Fibroblast of skin of right quadriceps (primary cell): ENCODE measurements at places on chromosomes 2 and 18.

DNA sequence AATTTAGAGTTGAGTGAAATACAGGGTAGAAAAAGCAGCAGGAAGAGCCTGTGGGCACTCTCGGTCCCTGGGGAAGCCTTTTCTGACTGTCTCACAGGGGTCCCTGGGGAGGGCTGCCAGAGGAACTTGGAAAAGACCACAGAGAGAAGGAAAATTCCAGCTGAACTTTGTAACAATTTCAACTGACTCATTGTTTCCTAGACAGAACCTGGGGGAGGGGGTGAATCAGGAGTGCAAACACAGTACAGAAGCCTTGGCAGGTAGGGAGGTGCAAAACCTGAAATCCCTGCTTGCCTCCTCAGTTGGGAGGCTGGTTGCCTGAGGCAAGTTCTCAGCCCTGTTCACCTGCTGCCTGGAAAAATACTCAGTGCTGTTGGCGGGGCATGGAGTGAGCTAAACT is 106.8 kb downstream of the GRB14 start:
- peak; percentile 77 for DNase-seq

- DNase-seq = no peak
These were observed 386 bp upstream of the YIPF4 start for GRCh38 chr2:32277363-32277673.

DNA sequence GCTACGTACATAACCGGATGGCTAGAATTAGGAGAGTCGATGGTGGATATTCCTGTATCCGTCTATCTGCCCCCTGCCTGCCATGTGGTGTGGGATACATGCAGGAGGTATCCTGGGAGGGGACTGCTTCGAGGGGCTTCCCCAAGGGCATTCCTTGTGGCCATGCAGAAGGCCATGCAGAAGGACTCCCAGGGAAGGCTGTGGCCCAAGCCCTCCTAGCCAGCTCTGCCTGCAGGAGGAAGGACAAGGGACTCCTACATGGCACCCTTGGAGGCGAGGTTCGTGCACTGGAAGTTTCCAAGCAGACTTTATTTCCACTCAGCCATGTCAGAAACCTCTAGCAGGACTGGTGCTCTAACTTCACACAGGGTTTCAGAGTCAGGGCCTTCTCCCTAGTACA is 136.1 kb downstream of the KLHL29 start:
- no peak for DNase-seq

- no peak for DNase-seq
These were observed 233.6 kb upstream of the HS6ST1 start for GRCh38 chr2:128552141-128552805.

GRCh38 chr2:121004359-121004758 is 268.7 kb downstream of the GLI2 start:
- no peak for DNase-seq

DNA sequence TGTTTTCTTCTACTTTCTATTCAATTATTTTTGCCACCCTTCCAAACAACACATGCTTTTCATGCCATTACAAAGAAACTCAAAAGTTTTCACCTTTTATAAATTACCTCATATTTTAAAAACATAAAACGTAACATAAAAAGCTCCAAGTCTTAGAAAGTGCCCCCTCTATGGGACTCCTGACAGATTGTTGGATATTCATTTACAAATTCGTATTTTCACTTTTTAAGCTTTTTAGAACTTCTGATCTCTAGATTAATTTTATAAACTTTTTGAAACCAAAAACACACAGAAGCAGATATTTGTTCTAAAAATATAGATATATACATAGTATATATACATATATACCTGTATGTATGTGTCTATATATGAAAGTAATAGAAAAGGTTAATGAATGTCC is 1.5 kb downstream of the COL5A2 start:
- peak; percentile 42 for DNase-seq

DNA sequence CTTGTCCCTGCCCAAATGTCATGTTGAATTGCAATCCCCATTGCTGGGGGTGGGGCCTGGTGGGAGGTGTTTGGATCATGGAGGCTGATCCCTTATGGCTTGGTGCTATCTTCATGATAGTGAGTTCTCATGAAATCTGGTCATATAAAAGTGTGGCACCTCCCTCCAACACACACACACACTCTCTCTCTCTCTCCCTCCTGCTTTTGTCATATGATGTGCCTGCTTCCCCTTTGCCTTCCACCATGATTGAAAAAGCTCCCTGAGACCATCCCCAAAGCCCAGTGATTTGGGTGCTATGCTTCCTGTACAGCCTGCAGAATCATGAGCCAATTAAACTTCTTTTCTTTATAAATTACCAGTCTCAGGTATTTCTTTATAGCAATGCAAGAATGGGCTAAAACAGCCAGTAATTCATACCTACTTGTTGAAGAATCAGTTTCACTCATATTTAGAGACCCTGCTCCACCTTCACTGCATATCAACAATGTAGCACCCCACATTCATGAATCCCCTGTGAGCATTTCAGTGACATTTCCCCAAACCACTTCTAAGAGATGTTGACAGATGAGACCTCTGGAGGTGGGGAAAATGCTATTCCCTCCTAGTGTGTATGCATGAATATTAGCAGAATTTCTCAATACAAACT is 54.8 kb upstream of the STK17B start:
- DNase-seq = no peak

DNA sequence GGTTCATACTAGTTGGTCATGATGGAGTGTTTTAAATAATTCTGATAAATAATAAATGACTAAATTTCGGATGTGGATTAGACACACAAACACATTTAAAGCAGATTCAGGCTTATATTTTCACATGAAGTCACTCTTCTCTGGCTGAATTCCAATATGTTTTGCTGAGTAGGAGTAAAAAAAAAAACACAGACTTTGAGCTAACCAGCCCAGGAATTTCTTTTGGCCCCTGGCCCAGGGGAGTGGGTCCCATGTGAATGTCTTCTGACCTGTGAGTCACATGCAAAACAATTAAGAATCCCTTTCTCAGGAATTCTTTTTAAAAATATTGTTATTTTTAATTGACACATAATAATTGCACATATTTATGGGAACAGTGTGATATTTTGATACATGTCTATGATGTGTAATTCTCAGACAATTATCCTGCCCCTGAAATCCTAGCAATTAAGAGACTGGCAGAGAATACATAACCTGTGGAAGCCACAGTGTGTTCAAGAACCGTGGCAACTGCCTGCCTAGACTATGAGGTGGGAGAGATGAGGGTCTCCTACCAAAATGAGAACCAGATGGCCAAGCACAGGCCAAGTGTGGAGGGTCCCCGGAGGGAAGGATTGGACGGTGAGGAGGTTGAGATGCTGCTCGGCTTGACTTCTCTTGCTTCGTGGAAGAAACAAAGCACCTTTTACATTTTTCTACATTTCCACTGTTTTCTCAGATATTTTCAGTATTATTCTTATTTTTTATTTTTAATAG is 236.4 kb downstream of the PIEZO2 start:
- peak; percentile 93 for DNase-seq

- no peak for DNase-seq
These were observed 141.5 kb downstream of the FBXO15 start for GRCh38 chr18:74006143-74006542.

DNA sequence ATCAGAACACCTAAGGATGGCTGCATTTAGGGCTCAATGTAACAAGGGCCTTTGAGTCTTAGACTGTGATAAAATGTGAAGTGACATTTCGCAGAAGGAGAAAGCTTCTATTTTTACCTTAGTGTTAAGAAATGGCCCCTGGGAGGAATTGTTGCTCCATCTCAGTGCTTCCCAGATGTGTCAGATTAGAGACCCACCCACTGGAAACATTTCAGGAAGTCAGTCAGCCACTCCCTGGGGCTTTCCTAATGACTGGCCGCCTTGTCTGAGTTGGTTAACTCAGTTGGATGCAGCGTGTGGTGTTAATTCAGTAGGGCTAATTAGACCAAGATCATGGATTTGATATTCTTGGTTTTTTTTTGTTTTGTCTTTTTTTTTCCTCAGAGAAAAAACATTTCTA is 355.9 kb downstream of the PIK3C3 start:
- peak; percentile 76 for DNase-seq

DNA sequence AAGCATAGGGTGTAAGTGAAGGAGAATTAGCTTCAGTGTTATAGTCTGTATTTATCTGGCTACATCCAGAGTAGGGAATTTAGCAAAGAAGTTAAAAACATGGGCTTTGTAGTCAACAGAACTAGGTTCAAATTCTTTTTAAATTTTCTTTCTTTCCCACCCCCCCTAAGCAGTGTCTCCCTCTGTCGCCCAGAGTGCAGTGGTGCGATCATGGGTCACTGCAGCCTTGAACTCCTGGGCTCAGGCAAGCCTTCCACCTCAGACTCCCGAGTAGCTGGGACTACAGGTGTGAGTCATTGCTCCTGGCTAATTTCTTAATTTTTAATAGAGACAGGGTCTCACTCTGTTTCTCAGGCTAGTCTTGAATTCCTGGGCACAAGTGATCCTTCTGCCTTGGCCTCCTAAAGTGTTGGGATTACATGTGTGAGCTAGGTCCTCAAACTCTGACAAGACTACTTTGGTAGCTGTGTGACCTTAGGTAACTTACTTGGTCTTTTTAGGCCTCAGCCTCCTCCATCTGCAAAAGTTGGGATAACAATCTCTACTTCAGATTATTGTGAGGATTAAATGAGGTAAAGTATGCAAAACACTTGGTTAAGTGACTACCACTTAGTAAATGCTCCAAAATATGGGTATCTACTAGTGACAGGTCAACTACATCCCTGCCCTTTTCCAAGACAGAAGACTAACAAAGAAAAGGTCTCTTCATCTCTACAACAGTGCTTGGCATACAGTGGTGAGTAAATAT is 17.8 kb downstream of the DOK1 start:
- DNase-seq = no peak

DNA sequence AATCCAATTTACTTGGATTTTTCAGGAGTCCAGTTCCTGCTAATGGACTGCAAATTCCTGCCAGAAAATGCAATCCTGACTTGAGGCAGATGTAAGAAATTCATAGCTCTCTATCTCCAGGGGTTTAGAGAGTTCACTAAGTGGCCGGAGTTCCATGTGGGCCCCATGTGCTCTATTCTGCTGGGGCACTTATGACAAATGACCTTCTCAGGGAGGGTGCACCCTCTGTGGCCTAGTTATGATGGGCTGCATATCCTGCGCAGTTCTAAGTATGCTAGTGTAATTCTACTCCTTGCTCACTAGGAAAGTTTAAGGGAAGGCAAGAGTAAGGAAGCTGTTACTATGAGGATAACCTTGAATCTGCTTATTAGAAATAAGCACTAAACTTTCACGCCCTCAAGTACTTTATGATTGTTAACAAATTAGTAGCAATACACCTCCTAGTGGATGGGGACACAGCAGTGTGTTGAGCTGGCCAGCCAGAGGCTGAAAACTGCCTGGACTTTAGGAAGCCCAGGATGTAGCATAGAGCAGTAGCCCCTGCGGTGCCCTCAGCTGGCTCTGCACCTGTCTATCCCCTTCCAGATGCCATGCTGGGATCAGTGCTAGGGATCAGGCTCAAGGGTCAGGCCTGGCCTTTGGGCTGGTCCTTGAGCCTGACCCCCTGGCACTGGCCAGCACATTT is 14.4 kb downstream of the SMYD1 start:
- DNase-seq = no peak

DNA sequence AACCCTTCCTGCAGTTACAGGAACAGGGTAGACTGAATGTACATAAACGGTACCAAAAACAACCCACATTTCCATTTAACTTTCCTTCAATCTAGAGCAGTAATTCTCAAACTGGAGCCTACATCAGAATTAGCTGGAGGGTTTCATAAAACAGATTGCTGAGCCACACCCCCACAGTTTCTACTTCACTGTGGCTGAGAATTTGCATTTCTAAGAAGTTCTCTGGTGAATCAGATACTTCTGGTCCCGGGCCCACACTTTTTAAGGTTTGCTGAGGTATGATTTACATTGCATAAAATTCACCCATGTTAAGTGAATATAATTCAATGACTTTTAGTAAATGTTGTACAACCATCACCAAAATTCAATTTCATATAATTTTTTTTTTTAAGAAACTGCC is 113.7 kb downstream of the SRBD1 start:
- peak; percentile 1 for DNase-seq

GRCh38 chr2:99672766-99673350 is 183.0 kb upstream of the REV1 start:
- no peak for DNase-seq

GRCh38 chr2:26442707-26443106 is 35.2 kb downstream of the OTOF start:
- no peak for DNase-seq

DNA sequence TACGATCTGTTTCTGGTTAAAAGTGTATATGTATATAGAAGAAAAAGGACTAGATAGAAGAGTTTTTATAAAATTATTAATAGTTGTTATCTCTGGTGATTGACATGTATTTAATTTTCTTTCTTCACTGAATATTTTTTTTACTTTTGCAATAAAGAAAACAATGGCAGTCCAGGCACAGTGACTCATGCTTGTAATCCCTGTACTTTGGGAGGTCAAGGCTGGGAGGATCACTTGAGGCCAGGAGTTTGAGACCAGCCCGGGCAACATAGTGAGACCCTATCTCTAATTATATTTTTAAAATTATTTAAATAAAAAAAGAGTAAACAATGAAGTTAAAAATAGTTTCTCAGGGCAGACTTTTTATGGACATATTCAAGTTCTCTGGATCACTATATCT is 114.7 kb downstream of the FAM117B start:
- DNase-seq = no peak

DNA sequence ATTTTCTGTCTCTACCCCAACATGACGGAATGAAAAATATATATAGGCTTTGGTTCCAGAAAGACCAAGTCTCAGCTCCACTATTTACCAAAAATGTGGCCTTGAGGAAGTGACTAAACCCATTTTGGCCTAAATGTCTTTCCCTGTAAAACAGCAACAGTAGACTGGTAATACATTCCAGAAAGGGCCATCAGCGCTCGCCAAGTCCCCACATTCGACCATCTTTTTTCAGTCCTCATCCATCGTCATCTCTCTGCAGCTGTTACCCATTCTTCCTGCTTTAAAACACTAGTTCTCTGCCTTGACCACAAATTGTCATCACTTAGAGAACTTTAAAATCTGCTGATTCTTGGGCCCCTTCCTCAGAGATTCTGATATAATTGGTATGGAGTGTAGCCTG is 183.8 kb upstream of the CTAGE1 start:
- DNase-seq = peak; percentile 17

DNA sequence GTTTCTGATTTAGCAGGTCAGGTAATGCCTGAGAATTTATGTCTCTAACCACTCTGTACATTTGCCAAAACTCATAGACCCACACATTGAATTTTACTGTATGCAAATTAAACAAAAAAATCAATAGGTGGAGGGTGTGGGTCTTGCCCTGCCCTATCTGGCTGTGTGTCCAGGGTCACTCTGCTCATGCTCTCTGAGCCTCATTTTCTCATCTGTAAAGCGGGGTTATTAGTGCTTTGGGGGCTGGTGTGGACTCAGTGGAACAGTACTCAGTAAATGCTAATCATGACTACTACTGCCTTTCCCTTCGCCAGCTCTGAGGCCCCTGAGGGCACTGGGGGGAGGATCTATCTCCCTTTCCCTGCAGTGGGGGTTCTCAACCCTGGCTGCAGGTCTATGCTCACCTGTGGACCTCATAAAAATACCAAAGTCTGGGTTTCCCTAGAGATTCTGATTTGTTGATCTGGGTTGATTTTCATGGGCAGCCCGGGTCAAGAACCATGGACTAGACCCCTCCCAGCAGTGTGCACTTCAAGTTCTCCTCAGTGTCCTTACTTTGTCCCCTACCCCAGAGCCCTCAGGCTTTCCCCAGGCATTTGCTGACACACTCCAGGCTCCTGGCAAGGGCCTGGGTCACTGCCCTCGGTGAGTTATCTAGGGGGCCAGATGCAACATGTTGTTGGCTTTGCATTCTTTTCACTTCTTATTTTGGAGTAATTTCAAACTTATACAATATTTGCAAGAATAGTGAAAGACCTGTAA is 27.5 kb downstream of the MTHFD2 start:
- no peak for DNase-seq

- DNase-seq = peak; percentile 63
These were observed 12.5 kb upstream of the CABYR start for GRCh38 chr18:24126155-24126961.
